ENCODE measurements at places on chromosomes 2 and 18. TPM values are rescaled to one million over a fixed set of nuclear protein-coding genes. Genes with fewer than 3 reads are reported as not detected.

DNA sequence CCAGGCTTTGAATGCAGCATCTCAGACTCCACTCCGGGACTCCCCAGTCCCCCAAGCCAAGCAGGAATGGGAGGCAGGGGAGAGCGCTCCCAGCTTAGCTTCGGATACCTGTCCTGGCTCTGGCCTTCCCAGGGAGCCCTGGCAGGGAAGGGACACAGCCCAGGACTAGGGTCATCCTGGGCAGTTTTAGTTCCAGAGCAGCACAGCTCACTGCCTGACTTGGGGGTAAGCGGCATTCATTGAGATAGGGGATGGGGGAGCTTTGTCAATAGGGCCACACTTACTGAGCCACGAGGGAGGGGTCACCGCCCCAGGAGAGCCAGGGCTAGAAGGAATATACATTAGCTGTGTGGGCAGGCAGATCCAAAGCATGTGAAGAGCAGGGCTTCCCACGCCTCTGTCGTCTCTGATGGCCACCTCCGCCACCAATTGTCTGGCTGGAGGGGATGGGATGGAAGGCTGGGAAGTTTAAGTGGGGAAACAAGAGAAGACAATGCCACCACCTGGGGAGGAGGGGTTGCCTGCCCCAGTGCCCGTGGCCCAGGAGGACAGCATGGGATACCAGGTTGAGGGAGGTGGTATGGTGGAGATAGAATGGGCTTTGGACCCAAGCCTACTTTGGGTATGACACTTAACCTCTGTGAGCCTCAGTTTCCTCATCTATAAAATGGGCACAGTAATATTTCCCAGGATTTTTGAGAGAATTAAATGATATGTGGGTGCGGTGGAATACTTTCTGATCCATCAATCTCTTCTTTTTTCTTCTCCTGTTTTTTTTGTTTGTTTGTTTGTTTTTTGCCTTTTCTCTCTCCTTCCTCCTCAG lies 40.2 kb downstream of the SCTR start:
- peak; percentile 21 for DNase-seq

GRCh38 chr2:157359628-157360027 lies 34.0 kb upstream of the ERMN start:
- no peak for DNase-seq

DNA sequence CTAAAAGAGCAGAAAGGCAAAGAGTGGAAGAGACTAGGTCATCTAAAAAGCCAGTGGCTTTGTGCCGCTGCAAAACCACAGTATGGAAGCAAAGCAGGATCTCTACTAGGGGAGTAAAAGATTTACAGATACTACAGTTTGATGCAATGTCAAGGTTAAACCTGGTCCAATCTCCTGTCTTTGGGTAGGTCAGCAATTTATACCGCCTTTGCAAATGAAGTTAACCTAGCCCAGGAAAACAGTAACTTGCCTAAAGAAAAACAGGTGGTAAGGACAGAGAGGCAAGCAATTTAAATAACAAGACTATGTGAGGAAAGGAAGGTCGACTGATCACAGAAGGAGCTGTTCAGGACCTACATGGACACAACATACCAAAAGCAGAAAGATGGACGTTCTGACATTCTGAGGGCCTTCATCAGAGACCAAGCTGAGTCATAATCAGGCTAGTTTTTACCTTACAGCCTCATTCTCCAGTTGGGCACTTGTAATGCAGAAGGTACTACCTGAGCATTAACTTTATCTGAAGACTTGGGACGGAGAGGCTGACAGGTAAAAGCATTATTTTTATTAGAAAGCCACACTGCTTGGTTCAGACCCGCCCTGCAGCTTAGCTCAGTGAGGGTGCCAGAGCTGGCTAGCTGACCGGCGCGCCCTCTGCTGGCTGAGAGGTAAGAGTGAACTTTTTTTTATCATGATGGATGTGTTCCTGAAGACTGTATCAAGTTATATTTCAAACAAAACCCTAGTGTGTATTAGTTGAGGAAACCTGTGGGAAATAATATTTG lies 15.9 kb downstream of the CDKL4 start:
- peak; percentile 90 for DNase-seq

DNA sequence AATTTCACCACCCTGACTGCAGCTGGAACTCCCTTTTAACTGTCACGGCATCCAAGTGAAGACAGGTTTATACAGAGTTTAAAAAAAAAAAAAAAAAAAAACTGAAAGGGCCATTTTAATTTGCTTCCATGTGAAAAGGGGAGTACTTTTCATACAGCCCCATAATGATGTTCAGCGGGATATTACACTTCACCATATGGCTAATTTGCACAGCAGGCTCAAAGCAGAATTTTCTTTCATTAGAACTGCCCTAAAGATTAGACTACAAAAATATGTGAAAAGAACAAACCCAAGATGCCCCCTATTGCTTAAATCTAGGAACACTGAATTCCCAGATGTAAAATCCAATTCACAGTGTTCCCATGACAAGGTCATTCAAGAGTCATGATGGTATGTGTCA lies 301.8 kb downstream of the EXOC6B start:
- DNase-seq = no peak

Gene TFCP2L1
- total RNA-seq = 0.14 TPM

Gene CREG2
- total RNA-seq = not detected
